NCI-H1417 treated with DMSO at 0.1 percent for 48 hours (cell line): ENCODE measurements at places on chromosomes 1 and 21.

DNA sequence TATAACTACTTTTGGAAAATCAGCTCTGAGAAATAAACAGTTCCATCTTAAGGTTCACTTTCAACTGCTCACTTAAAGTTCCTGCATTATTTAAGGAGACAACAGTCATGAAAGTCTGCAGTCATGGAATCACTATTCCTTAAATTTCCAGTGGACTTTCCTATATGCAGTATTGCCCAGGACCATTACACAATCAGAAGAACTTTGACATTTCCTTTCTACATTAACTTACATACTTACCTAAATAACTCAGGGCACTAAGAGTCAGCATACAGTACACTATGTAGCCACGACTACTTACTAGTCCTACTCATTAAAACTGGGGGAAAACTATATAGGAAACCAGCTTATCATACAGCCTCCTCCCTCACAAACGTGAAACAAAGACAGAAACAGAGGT lies 220.1 kb downstream of the SLC45A1 start:
- DNase-seq, result no peak

GRCh38 chr1:39827201-39827600 lies 38.5 kb upstream of the BMP8B start:
- DNase-seq, result no peak

- DNase-seq, result no peak
Measured at GRCh38 chr1:234941321-234942011, 187.2 kb downstream of the TOMM20 start.

- DNase-seq, result no peak
Measured at GRCh38 chr1:5708346-5709245, 283.6 kb downstream of the NPHP4 start.

- DNase-seq, result no peak
Measured at GRCh38 chr1:25486602-25487001, 55.9 kb downstream of the MACO1 start.

GRCh38 chr1:165435801-165436200 lies 9.1 kb downstream of the RXRG start:
- DNase-seq, result no peak

DNA sequence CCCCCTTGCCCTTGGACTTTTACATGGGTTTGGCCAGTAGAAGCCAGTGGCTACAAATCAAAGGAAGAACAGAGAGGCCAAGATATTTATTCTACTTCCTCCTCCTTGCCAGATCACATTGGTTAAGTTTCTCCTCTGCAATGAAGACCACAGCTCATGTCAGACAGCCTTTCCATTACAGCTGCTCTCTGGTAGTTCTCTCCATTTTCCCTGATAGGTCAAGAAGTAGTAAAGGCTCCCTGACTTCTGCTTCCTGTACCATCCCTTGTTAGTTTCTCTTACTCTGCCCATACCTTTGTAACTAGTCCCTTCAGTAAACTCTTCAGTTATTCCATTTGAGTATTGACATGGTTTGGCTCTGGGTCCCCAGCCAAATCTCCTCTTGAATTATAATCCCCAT lies 27.8 kb downstream of the NME7 start:
- DNase-seq, result no peak

DNA sequence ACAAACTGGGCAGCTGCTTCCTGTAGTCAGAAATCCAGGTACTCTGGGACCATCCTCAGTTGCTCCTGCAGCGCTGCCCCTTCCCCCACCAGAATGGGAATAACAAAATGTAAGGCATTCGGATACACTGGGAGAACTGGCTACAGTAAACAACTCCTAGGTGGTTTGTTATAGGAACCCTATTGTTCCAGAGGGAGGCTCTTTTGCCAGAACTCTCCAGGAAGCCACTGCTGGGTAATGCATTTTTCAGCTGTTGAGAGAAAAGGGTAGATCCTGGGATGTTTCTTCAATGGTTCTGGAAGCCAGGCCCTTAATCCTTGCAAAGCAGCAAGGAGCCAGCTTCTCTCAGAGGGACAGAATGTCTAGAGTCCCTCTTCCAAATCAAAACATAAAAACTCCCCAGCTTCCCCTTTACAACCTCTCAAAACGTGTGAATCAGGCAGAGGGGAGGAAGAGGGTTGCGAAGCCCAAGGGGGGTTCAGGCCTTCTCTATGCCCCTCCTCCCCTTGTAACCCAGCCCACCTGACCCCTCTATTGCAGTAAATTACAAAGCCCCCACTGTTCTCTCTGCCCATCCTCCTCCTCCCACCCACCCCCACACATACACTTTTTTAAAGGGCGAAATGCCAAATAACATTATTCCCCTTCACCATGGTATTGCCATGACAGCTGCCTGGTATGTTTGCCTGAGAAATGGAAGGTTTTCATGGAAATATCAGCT lies 29.1 kb downstream of the PLPP3 start:
- no peak for DNase-seq

GRCh38 chr1:58884706-58885661 lies 101.1 kb upstream of the JUN start:
- no peak for DNase-seq

DNA sequence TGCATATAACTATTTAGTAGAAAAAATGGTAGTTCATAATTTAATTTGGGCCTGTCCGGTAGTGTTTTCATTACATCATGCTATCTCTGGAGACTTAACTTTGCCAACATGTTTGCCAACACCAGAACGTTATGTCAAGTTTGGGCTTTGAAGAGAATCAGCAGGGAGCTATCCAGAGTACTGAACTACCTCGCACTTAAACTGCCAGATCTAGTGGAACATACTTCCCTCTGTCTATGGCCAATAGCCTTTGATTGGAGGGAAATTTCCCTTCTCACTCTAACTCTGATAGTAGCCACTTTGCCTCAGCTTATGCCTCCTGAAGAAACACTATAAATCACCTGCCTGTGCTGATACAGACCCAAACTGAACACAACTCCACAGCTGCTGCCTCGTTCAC lies 10.0 kb downstream of the LRRC53 start:
- no peak for DNase-seq

DNA sequence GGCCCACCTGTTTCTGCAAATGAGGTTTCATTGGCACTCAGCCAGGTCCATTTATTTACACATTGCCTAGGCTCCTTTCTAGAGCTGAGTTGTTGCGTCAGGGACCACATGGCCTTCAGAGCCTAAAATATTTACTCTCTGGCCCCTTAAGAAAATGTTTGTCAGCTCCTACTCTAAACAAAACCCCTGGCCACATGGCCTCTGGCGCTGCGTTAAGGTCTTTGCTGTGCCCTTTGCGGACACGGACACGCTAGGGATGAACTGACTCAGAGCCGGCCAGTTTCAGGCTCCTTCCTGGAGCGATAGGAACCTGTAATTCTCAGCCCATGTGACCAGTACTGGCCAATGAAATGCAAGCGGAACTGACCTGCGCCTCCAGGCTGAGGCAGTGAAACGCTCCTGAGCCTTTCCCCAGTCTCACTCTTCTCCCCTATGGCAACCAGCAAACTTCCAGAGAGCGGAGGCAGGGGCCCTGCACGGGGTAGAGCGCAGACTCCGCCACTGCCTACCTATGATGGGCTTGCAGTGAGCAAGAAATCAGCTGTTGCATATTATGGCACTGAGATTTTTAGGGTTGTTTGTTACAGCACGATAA lies 160.3 kb downstream of the ETS2 start:
- DNase-seq, result peak; percentile 93

DNA sequence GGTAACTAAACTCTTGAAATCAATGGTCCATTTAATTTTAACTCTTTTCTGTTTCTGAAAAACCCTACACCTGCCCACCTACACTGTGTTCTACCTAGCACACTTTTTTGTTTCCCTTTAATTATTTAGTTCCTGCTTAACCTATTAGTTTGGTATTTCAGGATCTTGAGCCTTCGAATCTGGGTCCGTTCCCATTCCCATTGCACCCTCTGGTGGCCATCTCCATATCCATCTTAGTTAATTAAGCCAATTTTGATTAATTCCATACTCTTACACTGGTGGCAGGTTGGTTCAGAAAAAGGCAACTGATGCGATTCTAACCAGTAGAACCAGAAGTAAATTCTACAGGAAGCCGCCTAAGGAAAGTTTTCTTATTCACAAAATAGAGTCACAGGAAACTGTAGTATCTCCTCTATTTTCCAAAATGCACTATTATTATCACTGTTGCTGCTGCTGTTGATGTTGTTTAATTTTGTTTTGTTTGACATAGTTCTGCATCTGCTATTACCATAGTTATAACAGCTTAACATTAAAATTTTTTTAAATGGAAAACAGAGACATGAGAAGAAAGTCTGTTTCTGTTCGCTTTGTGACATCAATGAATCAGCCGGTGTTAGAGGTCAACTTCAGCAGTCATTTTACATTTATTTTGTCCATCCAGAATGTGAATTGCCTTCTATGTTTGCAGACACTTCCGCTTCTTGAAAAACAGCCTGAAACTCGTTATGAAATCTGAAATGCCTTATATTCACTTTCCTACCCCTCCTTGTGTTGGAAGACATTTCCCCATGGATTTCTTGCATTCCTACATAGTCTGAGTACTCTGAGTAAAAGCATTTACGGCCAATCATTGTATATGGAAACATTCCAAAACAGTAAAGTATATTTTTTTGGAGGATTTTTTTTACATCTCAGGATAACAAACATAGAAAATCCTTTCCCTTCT lies 115.5 kb upstream of the NCAM2 start:
- DNase-seq, result peak; percentile 35

- DNase-seq, result no peak
Measured at GRCh38 chr21:35510957-35511695, 462.0 kb upstream of the RUNX1 start.

DNA sequence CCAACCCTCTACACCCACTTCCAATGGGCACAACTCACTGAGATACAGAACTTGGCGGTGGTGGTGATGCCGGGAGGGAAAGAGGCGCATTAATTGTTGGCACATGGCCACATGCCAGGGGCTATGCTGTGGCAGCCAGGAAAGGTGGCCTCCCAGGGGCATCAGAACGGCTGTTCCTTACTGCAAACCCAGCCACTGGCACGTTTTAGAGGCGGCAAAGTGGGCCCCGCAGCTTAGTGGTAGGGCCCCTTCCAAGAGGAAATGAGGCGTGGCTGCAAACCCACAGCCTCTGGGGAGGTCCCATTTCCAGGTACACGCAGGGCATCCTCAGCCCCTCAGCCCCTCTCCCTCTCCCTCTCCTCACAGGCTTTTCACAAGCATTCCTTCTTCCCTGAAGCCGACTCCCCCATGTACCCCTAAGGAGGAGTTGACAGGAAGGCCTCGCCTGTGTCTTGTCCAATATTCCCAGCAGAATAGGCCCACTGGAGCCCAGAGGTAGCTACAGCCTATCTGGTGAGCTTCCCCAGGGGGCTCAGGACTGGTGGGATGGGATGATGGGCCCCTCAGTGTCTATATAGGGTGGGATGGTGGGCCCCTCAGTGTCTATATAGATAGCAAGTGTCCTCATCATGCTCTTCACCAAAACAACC lies 166.2 kb downstream of the CLIC6 start:
- no peak for DNase-seq

- no peak for DNase-seq
Measured at GRCh38 chr1:65069011-65069565, 78.9 kb upstream of the AK4 start.

DNA sequence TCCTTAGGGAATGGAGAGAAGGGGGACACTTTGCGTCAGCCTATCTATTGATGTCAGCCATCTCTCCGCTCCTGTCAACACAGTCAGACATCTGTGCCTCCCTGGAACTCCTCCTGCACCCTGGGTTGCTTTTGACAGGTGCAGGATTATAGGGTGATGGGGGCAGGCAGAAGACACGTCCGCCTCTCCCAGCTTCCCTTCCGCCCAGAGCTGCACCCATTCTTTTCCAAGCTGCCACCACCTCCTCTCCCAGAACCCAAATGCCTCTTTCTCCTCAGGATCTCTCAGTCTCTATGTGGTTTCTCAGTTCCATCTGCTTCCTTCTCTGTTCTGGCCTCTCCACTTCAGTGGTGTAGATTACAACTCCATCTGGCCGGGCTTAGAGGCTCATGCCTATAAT lies 17.1 kb upstream of the KIF1B start:
- no peak for DNase-seq

- no peak for DNase-seq
Measured at GRCh38 chr1:62599044-62599443, 1.7 kb downstream of the ANGPTL3 start.

DNA sequence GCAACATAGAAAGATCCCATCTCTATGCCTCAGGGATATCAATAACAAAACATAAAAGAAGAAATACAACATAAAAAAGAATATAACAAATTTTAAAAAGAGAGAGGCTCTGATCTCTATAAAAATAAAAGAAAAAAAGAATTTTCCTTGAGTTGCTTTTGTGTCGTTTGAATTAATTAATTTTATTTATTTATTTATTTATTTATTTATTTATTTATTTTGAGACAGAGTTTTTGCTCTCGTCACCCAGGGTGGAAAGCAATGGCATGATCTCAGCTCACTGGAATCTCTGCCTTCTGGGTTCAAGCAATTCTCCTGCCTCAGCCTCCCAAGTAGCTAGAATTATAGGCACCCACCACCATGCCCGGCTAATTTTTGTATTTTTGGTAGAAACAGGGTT lies 8.5 kb downstream of the F11R start:
- no peak for DNase-seq

GRCh38 chr1:242524571-242525359 lies at the start of gene PLD5:
Gene PLD5 (minus strand): TSS chr1:242524697.
- no peak for DNase-seq

DNA sequence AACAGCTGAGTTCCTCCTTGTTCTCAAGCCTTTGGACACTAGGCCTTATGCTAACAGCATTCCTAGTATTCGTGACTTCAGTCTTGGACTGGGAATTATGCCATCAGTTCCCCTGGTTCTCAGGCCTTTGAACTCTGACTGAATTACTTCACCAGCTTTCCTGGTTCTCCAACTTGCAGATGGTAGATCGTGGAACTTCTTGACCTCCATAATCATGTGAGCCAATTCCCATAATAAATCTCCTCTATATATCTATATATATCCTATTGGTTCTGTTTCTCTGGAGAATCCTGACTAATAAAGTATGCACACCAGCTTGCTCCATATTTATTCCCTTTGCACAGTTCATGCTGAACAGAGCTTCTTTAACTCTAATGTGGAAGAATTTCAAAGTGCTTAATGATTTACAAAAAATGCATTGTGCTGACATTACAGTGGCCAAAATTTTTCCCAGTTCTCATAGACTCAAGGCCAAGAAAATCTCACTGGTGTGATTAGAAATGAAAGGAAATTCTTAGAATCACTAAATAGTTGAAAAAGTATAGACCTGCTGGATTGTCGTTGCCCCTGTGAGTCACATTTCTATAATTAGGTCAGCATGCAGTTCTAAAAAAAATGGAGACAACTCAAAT lies 462.9 kb upstream of the ADAMTS5 start:
- DNase-seq, result no peak

DNA sequence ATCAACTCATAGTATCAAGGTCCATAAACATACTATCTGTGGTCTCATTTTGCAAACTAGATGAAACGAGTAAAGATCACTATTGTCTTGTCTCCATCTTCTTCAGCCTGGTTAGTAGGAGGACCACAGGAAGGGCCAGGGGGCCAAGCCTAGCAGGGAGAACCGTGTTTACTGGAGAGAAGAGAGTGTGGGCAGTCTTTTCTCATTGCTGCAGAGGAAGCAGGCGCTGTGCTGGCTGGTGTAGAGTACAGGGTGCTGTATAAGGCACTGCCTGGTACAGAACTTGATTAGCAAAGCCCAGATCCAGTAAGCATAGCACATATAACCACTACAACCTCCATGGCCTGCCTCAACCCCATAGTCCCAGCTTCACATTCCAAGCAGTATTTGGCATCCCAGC lies 10.0 kb upstream of the B4GALT3 start:
- no peak for DNase-seq
